IPS-NIHi11 (cell line): ENCODE measurements at places on chromosomes 5 and 9.
A peak's percentile ranks its signal among the peaks of the same experiment; 100 is the strongest.

- no peak for DNase-seq
Observed at GRCh38 chr9:136673975-136674785, 11.5 kb downstream of the EGFL7 start.

DNA sequence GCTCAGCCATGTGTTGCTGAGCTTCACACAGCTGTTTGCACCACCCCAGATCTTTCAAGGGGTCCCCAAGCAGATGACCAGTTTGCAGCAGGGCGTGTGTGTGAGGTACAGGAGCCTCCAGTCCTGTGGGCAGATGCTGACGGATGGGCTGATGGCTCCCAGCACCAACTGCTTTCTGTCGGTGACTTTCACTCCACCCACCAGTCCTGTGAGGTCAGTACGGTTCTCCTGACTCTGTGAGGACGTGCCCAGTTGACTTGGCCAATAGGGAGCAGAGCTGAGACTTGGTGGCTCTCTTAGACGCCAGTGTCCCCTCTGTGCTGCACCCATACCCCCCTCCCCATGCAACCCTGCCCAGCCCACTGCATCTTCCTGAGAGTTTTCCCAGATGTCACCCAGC, 19.7 kb downstream of the COL5A1 start:
- DNase-seq = no peak

- no peak for DNase-seq
Observed at GRCh38 chr5:112253478-112254250, 165.4 kb downstream of the EPB41L4A start.

DNA sequence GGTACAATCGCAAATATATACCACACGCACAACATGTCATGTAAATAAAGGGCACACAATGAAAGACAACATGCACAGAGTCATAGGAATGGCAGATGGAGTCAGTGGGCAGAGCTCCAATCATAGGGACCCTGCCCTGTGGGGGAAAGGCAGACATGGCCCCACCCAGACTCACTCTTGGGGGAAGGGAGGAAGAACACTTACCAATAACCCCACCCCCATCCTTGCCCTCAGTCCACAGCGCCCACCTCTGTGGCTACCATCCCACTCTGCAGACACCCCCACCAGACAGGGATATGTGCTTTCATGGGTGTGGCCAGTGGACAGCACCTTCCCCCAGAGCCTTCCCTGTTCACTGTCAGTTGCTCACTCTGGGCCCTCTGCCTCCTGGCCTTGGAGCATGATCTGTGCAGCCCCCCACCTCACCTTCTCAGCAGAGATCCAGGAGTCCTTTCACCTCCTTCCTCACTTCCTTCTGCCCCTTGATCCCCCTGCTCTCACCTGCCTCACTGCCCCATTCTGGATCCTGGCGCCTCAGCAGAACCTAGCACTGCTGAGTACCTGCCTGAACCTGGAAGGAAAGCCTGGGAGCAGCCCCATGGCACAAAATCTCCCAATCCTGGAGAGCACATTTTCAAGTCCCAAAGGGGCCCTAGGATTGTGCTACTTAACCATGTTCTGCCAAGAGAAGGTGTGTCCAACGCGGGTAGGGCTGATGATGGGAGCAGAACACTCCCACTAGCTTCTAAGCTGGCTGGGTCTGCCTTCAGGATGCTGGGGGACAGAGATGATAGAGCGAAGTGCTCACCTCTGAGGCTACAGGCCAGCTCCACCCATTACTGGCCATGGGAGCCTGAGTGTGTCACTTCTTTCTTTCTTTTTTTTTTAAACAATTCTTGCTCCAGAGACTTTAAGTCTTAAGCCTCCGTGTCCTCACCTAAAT, 1.5 kb upstream of the PHF19 start:
- DNase-seq = no peak

- DNase-seq = no peak
Observed at GRCh38 chr5:83341815-83342334, 129.7 kb upstream of the VCAN start.

- DNase-seq = no peak
Observed at GRCh38 chr5:139831624-139832023, 36.0 kb downstream of the PSD2 start.

GRCh38 chr5:178416919-178417318, 173.3 kb downstream of the COL23A1 start:
- no peak for DNase-seq

DNA sequence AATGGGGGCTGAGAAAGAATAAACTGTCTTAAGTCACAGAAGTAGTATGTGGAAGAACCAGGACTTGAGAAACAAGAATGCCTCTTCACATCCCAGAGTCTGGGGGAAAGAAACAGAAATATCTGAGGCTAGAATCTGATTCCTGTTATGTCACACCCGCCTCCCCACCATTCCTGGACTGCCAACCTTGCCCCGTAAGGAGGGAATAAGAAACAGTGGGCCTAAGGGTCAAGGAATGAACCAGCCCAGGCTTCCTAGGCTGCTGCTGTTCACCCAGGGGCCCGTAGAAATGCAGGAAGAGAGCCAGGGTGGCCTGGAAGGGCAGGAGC, 4.3 kb downstream of the PCDH1 start:
- DNase-seq = no peak

DNA sequence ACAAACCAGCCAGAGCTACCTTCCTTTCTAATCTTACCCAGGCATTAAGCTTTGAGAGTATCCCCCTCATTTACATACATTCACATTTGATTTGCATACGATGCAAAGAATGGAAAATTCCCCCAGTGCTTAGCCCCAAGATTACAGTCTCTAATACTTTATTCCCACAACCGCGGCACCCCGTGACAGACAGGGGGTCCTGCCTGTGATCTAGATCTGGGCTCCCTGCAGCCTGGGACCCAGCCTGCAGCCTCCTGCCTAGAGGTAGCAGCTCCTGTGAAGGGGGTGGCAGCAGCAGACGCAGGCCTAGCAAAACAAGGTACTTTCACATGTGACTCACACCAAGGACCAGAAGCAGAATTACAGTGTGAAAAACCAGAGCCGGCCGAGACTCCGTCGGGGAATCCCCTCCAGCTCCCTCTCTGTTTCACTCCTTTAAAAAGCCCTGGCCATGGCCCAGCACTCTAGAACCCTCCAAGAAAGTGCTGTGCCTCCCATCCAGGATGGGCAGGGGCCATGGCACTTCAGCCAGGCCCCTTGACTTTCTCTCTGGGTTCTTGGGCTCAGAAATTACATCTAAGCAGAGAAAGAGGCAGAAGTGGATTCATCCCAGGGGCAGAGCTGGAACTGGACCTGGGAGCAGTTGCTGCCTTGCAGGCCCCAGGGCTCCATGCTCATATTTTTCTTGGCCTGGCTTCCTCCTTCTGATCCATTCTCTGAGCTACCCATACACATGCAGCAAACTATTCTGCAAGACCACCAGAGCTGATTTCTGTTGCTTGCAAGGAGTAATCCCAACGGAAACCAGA, 14.0 kb upstream of the TCF7 start:
- DNase-seq = no peak

- DNase-seq = no peak
Observed at GRCh38 chr5:156273325-156273724, 53.6 kb upstream of the SGCD start.

- no peak for DNase-seq
Observed at GRCh38 chr9:35688558-35689541, 875 bp downstream of the TPM2 start.

DNA sequence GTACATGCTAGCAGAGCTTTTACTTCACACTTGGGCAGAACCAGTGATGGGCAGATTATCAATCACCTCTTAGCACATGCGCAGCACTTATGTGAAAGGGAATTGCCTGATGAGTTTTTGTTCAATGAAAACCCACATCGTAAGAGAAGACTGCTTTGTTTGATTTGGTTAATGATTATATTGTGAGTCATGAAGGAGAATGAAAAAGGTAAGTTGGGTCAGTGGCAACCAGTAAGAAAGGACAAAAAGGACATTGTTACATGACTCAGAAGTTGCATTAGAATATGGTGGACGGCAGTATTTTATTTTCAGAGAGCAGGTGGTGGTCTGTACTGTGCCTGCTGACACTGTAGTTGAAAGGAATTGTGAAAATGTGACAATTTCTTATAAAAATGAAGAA, 127.4 kb downstream of the AOPEP start:
- no peak for DNase-seq

GRCh38 chr9:87099407-87099806, 152.1 kb upstream of the GAS1 start:
- DNase-seq = no peak

GRCh38 chr9:85046475-85046874, 376.9 kb downstream of the NTRK2 start:
- DNase-seq = no peak

- DNase-seq = no peak
Observed at GRCh38 chr5:169389318-169389717, 88.4 kb upstream of the SLIT3 start.

DNA sequence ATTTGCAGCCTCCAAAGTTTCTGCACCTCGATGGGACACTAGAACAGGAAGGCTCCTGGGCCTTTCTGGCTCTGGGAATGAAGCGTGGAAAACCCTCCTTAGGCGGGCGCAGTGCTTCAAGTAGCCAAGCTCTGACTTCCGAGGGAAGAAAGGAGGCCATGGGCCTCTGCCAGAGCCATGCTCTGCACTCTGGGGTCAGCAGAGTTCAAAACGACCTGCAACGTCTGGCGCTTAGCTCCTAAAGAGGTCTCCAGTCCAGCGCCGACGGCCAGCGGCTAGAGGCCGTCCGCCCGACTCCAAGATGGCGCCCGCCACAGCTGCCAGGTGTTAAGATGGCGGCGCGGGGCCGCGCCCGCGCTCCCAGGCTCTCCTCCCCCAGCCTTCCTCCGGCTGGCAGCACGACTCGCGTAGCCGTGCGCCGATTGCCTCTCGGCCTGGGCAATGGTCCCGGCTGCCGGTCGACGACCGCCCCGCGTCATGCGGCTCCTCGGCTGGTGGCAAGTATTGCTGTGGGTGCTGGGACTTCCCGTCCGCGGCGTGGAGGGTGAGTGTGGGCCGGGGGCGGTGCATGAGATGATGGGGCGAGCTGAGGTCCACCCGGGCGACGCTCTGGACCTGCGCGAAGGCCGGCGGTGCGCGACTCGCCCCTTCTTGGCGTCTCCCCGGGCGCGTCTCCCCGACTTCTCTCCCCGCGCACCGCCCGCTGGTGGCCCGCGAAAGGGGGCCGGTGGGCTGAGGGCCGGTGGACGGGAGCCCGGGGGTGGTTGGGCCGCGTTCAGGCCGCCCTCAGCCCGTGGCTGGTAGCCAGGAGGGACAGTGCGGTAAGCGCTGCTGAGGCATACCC, at the start of gene TXNDC15:
Gene TXNDC15, plus strand, starts transcription at position 385 of the 844 bp plus-strand sequence. Its CDS starts 57 bp downstream, at position 442.
- DNase-seq = peak; percentile 96

GRCh38 chr5:139611703-139612584, 36.2 kb upstream of the CXXC5 start:
- DNase-seq = no peak

GRCh38 chr5:68369023-68369359, 153.4 kb downstream of the PIK3R1 start:
- no peak for DNase-seq

- DNase-seq = no peak
Observed at GRCh38 chr5:172906436-172906835, 52.8 kb upstream of the RPL26L1 start.

- DNase-seq = no peak
Observed at GRCh38 chr5:173602423-173602822, 14.0 kb downstream of the BOD1 start.

- no peak for DNase-seq
Observed at GRCh38 chr5:34585601-34586104, 70.5 kb upstream of the RAI14 start.

DNA sequence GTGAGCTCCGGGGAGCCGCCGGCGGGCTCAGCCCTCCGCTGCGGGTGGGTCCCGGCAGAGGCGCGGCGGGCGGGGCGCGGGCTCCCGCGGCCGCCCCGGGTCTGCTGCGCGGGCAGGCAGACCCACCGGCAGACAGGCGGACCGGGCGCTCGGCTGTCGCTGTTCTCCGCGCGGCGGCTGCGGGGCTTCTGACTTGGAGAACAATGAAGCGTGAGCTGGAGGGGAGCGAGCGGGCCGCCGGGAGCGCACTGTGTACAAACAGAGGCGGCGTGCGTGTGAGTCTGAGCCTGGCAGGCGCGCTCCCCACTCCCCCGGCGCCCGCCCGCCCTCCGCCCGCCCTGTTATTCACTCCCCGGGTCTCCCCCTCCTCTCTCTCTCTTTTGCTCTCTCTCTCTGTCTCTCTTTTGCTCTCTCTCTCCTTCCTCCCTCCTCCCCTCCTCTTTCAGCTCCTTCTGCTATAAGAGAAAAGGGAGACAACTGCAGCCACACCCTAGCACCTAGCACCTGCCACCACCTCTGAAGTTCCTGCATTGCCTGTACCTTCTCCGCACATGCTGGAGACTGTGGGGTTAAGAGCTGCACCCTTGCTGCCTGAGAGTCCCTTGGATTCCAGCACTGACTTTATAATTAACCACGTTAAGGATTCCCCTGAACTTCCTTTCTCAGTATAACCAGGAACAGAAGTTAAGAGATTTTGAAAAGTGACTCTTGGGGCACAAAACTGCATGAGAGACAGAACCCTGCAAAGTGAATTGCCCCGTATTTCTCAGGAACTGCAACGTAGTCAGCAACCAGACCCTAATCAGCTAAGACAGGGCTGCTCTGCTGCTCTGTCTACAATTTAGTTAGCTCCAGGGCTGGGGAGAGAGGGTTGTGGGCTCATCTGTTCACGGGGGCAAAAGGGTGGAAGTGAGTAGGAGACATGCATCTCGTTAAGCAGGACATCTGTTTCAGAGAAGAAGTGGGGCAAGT, at the start of gene EDIL3:
Gene EDIL3, minus strand, starts transcription at position 277 of the 972 bp plus-strand sequence. CDS start 506 bp downstream, outside the sequence.
- DNase-seq = peak; percentile 52

DNA sequence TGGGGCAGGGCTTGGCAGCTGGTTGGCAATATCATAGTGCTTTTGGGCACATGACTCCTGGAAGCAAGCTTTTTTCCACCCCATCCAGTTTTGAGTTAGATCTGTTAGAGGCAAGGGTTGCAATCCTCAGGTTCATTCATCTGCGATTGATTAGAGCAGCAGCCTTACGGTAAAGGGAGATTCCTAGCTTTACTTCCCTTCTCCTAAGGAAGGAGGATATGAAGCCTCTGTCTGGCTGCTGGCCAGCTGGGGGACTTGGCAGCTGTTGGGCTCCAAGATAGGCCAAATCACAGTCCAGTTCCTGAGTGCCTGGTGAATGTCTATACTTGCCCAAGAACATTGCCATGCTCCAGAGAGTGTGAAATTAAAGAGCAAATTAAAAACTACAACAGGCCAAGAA, 113.4 kb upstream of the CCNH start:
- DNase-seq = no peak

GRCh38 chr5:118611332-118611945, 376.9 kb downstream of the DTWD2 start:
- peak; percentile 63 for DNase-seq

DNA sequence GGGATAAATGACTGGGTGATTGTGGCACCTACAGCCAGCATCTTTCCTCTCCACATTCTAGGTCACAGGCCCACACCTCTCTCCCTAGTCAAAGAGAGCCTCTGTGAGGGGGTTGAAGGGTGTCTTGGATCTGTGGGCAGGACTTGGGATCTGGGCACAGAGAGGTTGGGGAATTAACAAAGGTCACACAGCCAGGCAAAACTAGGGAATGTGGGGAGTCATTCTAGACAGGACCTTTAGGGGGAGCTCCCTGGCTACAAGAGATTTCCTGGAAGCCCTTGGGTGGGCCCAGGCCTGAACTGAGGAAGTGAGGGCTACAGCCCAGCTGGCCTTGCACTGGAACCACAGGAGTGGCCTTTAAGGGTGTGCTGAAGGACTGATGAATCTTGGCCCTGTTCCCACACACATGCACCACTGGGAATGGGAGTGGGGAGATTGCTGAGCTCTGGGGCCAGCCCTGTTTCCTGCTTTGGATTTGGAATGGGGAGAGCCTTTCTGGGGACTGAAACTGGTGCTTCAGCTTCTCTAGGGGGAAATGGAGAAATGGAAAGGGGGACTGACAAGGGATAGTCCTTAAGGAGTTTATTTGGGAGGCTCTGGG, 12.4 kb upstream of the CXXC5 start:
- DNase-seq = peak; percentile 49

- no peak for DNase-seq
Observed at GRCh38 chr9:90684736-90685135, 42.1 kb upstream of the DIRAS2 start.

GRCh38 chr5:120927950-120928530, 463.9 kb downstream of the PRR16 start:
- DNase-seq = no peak
